ENCODE measurements at places on chromosomes 5 and 9. TPM values are rescaled to one million over a fixed set of nuclear protein-coding genes. Genes with fewer than 3 reads are reported as not detected.
A peak's percentile ranks its signal among the peaks of the same experiment; 100 is the strongest.

DNA sequence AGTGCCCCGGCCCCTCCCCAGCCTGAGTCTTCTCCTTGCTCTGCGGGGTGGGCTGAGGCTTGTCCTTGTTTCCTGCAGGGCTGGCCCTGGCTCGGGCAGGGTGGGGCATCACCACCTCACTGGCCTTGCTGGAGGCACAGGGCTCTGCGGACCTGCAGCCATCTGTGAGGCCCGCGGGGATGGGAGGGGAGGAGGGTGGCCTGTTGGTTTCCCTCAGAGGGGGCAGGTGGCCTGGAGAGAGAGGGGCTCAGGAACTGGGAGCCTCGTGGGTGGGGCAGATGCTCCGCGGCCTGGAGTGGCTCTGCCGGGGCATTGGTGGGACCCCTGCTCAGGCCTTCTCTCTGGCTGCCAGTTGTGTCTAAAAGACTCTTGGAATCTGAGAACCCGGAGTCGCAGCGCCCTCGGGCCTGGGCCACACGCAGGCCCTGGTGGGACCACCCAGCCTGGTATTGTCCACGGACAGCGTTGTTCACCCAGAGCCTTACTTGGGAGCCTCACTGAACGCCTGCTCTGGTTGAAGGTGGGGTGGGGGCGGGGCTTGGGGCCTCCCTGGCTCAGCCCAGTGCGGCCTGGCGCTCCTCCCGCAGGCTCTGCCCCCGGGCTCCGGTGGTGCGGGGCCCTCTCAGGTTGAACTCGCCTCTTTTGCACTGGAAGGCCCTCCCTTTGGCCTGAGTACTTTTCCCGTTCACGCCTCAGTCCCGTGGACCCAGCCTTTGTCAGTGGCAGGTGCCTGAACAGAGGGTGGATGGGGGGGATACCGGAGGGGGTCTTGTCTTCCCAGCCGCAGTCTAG, 111.3 kb downstream of the RXRA start:
- no peak for DNase-seq

DNA sequence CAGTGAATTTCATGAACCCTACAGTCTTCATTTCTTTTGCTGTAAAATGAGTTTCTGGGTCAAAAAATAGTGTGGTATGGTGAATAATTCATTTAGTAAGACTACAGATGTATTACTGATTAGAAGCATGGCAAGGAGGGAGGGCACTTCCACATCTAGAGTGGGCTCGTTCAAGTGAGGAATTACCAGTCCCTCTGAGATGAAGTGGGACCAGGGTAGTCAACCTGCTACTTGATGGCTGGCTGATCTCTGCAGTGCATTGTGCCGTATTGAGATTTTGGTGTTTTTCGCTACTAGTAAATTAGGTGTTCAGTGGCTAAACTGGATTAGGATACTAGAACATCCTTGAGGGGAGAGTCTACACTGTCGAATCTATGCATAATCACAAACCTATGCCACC, 10.8 kb downstream of the CDC37L1 start:
- no peak for DNase-seq

DNA sequence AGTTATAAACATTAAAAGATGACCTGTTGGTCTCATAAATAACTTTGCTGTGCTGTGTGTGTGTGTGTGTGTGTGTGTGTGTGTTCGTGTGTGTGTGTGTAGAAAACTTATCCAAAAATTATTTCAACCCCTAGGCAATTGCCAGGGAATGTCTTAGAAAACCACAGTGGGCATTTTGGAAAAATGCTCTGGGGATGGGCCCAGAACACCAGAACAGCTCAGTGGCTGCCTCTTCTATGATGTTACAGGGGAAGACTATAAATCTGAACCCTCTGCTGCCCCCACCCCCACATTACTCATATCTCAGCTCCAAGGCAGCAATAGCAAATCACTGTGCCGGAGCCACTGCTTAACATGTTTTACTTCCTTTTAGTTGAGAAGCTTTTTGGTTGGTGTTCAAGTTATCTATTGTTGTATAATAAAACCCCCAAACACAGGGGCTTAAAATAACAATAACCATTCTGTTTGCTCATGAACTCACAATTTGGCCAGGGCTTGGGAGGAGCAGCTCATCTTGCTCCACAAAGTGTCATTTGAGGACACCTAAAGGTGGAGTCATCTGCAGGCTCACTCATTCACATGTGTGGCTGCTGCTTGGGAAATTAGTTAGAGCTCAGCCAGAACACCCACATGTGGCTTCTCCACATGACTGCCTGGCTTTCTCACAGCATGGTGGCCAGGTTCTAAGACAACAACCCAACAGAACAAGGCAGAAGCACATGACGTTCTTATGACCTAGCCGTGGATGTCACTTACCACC, 40.4 kb downstream of the ACTBL2 start:
- DNase-seq: peak; percentile 95

- DNase-seq: peak; percentile 64
These were observed 4.3 kb downstream of the RASGRF2 start for GRCh38 chr5:80964491-80964890.

DNA sequence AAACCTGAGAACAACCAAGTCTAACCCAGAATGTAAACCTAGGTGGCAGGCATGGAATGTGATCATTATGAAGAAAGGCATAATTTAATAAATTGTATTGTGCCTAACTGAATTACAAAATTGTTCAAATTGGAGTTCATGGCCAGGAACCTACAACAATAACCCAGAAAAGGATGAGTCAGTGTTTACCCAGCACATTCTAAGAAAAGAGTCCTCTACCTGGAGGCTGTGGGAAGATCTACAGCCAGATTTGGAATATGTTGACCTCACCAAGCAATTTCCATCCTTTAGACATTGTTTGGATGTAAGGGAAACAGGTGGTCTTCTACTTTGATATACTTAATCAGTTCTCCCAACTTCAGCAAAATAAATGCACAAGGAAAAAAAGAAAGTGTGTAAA, 152.2 kb downstream of the TMEM161B start:
- no peak for DNase-seq

Gene CA9
- total RNA-seq: 0.56 TPM

Gene CENPP
- 3.6 TPM for total RNA-seq

Gene ERCC8
- 36.7 TPM for total RNA-seq
